Stimulated activated CD4-positive, alpha-beta T cell treated with anti-CD3 and anti-CD28 coated beads, Interleukin-15, amount 100 ng/mL, for 1 hour (primary cell): ENCODE measurements at places on chromosomes 5 and 9.

GRCh38 chr9:119675951-119676350 is 306.7 kb upstream of the BRINP1 start:
- DNase-seq: no peak

GRCh38 chr5:104186100-104186499 is 623.5 kb upstream of the NUDT12 start:
- DNase-seq: no peak

DNA sequence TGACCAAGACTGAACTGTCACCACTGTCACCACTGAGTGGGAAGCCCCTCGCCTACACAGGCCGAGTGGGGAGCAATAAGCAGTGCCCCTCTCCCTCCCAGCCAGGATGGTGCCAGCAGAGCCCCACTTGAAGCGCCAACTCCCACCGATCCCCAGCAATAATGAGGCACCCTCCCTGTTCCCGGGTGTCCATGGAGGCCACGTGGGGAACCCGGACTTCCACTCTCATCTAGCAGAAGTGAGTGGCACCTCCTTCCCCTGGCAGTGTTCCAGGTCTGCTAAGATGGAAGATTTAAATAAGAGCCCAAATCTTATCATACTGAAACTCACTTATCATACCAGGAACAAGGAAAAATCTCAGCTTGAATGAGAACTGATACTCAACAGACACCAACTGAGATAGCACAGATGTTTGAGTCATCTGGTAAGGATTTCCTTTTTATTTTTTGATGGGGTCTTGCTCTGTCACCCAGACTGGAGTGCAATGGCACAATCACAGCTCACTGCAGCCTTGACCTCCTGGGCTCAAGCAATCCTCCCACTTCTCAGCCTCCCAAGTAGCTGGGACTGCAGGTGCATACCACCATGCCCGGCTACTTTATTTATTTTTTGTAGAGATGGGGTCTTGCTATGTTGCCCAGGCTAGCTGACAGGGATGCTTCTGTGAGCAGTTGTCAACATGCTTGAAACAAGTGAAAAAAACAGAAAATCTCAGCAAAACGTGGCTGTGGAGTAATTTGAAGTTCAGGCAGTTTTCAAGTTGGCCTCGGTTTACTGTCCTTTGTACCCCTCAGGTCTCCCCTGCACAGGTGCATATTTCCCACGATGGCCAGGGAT is 29.6 kb upstream of the ASS1 start:
- no peak for DNase-seq

DNA sequence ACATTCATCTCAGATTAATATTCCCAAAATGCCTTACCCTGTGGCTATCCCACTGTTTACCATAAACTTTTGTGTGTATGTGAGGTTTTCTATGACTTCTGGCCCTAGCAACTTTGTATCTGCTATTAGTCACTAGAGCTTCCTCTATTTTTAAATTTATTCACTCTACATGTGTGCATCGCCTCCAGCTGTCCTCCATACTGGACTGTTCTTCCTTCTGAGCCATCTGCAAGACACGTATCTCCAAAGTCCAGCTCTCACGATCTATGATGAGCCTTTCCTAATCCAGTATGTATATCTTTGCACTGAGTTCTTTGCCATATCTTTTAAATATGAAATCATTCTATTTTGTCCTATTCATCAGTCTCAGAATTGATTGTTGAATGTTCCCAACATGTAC is 1.7 kb upstream of the GNG10 start:
- no peak for DNase-seq

DNA sequence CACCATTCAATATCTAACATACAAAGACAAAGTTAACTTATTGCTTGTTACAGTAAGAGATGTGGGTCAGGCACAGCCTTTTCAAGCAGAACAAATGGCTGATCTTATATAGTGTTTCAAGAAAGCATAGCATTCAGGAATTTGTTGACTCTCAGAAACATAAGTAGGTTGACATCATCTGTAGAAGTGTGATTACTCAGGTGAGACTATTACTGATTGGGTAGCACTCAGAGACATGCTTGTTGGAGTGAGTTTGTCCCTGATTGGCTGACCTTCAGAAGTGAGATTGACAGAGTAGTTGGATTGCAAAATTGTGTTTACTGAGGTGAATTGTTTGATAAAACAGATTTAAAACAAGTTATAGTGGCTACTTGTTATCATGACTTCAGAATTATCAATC is 30.7 kb upstream of the TNPO1 start:
- DNase-seq: no peak

DNA sequence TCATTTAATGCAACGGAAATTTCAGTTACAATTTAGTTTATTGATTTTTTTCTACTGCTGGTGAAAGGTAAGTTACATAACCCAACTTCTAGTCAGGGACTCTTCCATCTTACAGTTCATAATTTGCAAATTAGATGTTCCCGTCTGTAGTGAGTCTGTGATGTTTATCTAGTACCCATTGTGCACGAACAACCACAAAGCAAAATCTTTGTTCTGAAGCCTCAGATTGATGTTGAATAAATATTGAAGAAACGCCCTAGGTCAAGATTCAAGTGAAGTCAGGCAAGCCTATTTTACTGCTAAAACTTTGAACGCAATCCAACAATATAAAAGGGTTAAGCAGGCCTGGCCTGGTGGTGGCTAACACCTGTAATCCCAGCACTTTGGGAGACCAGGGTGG is 43.1 kb downstream of the BASP1 start:
- no peak for DNase-seq

- no peak for DNase-seq
Observed at GRCh38 chr9:92097997-92098482, 17.2 kb downstream of the SPTLC1 start.

DNA sequence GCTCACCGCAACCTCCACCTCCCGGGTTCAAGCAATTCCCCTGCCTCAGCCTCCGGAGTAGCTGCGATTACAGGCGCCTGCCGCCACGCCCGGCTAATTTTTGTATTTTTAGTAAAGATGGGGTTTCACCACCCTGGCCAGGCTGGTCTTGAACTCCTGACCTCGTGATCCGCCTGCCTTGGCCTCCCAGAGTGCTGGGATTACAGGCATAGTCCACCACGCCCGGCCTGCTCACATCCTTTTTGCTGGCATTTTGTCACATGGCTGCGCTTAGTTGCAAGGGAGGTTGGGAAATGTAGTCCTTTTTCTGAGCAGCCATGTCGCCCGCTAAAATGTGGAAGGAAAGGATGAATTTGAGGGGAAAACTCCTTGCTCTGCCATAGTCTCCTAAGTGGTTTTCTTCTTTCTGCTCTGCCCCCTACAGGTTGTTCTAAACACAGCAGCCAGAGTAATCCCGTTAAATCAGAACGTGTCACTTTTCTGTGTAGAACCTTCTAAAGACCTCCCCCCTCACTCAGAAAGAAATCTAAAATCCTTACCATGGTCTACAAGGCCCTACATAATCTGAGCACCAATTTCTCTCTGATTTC is 57.8 kb upstream of the HSPA9 start:
- no peak for DNase-seq

- no peak for DNase-seq
Observed at GRCh38 chr9:12595400-12595799, 97.8 kb upstream of the TYRP1 start.

GRCh38 chr9:127574072-127574993 is 37.7 kb upstream of the STXBP1 start:
- no peak for DNase-seq

- DNase-seq: peak; percentile 8
Observed at GRCh38 chr5:131640043-131640856, 5.2 kb upstream of the RAPGEF6 start.
